GM04503 (cell line): ENCODE measurements at places on chromosomes 16 and 17.
A peak's percentile ranks its signal among the peaks of the same experiment; 100 is the strongest.

DNA sequence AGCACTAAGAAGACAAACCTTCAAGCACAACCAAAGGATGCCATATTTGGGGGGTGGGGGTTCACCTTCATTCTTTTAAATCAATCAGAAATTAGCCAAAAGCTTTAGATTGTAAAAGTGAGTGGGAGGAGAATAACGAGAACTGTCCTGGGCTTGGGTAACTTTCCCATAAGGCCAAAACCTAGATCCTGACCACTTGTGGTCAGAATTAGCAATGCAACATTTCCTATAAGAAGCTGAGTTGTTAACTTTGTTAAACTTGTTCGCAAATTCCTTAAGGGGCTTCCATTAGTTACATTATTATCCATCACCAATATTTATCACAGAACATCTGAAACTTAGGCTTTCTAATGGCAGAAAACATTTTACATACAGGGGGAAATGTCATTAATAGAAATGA, 25.1 kb downstream of the STAT5B start:
- no peak for DNase-seq

GRCh38 chr17:534071-534691, 180.5 kb downstream of the VPS53 start:
- no peak for DNase-seq

- no peak for DNase-seq
Measured at GRCh38 chr17:57662041-57662440, 83.1 kb downstream of the CCDC182 start.

DNA sequence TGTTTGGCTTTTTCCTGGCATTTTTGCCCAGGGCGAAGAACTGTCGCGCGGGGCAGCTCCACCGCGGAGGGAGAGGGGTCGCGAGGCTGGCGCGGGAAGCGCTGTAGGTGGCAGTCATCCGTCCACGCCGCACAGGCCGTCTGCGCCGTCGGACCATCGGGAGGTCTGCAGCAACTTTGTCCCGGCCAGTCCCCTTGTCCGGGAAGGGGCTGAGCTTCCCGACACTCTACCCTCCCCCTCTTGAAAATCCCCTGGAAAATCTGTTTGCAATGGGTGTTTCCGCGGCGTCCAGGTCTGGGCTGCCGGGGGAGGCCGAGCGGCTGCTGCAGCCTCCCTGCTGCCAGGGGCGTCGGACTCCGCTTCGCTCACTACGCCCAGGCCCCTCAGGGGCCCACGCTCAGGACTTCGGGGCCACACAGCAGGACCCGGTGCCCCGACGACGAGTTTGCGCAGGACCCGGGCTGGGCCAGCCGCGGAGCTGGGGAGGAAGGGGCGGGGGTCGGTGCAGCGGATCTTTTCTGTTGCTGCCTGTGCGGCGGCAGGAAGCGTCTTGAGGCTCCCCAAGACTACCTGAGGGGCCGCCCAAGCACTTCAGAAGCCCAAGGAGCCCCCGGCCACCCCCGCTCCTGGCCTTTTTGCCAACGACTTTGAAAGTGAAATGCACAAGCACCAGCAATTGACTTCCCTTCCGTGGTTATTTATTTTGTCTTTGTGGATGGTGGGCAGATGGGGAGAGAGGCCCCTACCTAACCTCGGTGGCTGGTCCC, 2.3 kb upstream of the CBX4 start:
- DNase-seq, result no peak

- DNase-seq, result no peak
Measured at GRCh38 chr17:19341641-19342610, 20.6 kb downstream of the B9D1 start.

- DNase-seq, result peak; percentile 18
Measured at GRCh38 chr16:17431968-17432625, 38.7 kb downstream of the XYLT1 start.

DNA sequence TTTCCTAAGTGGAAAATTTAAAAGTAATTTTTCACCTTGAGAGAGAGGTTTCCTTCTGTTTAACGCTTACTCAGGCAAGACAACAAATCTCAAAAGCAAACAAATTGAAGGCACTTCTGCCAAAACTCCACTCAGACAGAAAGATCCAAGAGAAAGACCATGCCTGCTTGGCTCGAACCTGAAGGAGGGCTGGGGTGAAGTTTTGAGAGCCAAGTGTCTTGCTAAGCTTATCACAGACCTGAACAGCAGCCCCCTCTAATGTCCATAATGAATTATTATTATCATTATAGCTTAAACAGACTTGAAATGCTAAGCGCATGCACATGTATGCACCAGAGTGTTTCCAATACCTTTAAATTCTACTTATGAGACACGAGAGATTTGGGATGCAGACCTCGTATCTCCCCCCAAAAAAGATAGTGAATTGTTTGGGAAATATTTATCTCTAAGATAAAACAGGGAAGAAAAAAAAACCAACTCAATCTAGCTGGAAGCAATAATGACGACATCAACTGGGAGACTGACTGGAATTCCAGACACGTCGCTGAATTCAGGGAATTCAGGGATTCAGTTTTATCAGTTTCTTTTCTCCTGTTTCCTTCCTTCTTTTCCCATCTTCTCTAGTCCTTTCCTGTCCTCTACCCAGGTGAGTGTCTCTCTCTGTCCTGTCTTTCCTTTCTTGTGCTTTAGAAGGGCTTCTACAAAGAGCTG, 473.2 kb downstream of the RBFOX1 start:
- DNase-seq, result no peak

GRCh38 chr16:25747160-25747758, 55.5 kb downstream of the HS3ST4 start:
- no peak for DNase-seq

DNA sequence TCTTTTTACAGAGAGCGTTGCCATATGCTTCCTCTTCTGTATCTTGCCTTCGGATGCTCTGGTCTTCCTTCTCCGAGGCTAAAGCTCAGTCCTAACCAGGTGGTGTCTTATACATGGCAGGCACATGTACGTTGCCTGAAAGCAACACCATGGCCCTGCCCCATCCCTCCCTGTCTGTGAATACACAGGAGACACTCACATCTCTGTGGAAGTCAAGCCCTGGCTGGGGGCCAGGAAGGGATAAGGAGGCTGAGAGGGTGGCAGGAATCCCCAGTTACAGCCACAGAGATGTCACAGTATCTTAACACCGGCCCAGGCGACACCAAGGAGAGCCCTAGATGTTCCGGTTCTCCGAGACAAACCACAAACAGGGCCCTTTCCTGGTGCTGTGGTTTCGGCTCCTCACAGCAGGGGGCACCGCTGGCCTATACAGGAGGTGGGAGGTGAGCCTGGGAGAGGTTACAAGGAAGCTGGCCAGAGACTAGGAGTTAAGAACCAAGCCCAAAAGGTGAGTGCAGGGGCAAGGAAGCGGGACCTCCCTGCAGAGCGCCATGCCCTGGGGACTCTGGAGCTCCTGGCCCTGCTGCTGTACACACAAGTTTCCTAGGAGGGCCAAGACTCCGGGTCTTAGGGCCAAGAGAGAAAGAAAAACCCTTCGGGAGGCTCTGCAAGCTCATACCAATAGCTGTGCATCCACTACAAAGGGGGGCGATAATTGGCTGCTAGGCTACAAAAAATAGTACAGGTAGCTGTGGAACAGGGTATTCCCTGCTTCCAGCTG, 41.7 kb downstream of the SRL start:
- no peak for DNase-seq

DNA sequence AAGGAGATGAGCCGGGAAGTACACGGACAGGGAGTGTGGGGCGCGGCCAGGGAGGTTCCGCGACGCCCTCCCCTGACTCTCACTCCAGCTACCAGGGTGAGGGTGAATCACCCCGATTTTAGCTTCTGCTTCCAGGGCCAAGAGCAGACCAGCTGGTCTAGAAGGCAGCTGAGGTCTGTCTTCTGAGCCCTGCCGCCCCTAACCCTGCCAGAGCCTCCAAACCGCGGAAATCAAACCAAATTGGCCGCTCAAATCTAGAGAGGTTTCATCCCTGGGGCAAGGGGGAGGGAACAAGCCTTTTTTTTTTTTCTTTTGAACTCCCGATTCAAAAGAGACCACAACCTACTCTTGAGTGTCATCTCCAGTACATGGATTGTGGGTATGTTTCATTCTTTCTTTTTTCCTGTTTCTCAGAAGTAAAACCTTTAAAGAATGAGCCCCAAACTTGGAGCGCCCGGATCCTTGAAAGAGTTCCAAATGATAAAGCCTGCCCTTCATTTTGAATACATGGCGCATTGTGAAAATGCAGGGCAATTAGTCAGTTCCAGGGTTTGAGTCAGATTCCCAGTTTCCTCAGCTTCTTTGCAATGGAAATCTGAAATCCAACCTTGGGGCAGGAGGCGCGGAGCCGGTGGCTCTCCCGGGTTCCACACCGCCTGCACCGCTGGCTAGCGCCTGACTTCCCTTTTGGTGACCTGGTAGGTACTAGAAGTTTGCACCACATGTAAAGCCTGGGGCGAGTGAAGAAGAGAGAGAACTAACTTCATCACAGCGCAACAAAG, 16.5 kb upstream of the ZFHX3 start:
- no peak for DNase-seq

DNA sequence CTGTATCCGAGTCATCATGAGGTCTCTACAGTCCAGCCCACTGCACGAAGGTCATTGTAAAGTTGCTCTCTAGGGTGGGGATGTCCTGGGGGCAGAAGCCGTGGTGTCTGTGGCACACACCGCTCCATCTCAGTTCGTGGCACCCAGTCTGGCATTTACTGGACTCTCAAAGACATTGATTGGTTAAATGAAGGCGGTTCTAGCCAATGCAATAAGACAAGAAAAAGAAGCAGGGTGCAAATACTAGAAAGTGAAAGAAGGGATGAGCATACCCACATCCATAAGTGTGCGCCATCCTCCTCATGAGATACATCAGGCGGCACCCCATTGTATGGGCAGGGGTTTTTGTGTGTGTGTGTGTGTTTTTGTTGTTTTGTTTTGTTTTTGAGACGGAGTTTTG, 10.7 kb upstream of the ATP2A3 start:
- no peak for DNase-seq

DNA sequence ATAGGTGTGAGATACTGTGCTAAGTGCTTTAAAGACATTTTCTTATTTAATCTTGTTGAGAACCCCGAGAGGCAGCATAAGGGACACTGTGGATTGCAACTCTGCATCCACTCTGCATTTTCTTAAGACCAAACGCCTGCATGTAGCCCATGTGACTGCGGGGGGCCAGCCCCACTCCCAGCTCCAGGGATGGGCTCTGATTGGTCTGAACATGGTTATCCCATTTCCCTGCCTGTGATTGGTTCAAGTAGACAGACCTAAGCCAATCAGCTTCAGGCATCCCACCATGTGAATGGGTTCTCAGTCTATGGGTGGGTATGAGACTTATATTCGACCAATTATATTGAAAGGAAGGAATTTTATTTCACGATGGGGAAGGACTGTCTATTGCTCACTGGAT, 33.2 kb upstream of the USP7 start:
- DNase-seq, result no peak

DNA sequence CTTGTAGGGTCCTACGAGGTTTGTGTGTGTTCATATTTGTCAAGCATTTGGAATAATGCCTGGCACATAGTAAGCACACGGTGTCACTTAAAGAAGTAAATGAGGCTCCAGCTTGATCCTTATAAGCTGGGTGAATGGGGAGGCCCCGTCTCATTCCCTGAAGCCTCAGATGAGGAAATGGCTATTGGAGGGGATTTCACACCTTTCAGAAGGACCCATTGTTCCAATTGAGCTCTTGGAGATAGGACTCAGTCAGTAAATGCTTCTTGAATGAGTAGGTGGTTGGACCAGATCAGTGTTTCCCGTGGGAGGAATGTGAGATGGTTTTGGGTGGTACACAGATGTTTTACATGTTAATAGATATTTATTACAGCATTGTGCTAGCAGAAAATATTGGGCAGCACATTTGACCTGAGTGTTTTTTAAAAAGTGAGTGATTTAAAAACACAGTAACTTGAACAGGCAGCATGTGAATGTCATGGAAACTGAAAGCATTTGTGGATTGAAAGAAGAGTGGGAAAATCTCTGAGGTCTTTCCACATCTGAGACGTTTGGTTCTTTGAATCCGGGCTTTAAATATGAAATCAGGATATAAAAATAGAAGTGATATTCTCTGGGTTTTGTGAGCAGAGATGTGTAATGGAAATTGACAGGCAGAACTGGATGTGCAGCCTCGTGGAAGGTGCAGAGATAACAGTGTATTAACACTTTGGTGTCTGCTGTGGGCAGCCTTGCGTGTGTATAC, 36.4 kb upstream of the ARHGAP17 start:
- no peak for DNase-seq

DNA sequence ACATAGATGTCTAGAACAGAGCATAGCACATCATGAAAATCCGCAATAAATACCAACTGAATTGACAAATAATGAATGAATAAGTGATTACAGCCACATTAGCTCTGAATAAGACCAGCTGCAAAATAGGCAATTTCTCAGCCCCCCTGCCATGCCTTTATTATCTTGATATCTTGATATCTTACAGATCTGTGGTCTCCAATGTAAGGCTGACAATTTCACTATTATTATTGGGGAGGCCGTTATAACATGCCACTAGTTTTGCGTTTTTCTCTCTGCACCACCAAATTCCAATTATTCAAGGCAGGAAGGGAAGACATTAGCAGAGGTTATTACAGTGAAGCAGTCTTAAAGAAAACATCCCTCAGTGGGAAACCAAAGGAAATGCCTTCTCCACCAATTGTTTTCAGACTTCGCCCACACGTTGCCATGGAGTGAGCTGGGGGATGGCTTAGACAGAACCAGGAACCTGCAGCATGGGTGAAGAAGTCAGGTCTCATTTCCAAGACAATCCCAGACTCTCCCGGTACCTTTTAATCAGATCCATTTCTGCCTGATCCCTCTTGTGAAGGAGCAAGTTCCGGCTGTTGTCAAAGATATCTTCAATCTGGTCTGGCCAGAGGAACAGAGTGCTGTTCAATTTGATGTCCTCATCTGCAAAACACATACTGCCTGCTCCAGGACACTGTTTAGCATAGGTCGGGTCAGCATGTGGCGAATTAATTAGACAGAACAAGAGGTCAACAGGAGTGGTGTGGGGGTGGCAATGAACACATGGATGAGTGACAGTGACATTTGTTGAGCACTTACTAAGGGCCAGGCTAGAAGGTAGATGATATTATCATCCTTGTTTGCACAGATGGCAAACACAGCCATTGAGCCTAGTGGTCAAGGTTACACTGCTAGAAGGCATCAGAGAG, 46.4 kb downstream of the DNAH3 start:
- DNase-seq, result peak; percentile 51

DNA sequence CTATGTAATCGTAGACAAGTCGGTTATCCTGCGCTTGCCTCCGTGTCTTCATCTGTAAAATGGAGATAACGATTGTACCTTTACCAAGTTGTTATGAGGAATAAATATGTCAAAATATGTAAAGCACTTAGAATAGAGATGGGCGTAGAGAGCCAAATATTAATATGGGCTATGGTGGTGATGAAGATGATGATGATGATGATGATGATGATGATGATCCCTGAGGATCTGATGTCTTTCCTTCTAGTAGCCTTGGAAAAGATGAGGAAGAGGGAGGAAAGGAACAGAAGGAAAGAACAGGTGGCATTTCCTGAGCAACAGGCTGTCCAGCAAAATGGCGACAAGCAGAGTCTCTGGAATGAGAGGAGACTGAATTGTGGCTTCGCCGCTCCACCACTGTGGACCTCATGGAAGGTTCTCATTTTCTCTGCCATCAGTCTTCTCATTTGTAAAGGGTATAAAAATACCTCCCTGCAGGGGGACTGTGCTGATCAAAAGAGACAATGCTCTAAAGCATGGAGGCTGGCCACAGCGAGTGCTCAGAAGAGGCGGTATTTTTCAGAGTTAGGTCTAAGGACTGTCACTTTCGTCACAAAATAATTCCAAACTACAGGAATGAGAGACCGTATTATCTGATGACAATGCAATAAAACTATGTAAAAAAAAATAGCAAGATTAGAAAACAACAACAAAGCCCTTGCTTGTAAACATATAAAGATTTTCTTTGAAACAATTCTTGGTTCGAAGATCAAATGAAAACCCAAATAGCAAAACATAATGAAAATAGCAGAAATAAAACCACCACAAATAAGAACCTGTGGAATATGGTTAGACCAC, 17.2 kb upstream of the RCVRN start:
- no peak for DNase-seq
